Substantia nigra (tissue), 51 donors: ENCODE measurements at places on chromosomes 3 and 15.

- DNase-seq, result no peak
Observed at GRCh38 chr3:64773137-64773536, 85.3 kb upstream of the ADAMTS9 start.

DNA sequence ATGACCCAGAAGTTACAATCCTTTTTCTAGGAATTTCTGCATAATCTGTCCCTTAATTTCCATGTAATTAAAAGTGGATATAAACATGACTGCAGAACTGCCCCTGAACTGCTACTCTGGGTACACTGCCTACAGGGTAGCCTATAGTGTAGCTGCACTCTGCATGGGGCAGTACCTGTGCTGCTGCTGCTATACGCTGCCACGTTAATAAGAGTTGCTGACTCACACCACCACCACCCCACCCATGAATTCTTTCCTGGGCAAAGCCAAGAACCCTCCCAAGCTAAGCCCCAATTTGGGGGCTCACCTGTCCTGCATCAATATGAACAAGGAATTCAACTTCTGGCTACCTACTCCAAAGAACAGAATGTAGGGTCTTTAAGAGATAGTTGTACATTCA, 13.9 kb downstream of the HDGFL3 start:
- DNase-seq, result no peak

DNA sequence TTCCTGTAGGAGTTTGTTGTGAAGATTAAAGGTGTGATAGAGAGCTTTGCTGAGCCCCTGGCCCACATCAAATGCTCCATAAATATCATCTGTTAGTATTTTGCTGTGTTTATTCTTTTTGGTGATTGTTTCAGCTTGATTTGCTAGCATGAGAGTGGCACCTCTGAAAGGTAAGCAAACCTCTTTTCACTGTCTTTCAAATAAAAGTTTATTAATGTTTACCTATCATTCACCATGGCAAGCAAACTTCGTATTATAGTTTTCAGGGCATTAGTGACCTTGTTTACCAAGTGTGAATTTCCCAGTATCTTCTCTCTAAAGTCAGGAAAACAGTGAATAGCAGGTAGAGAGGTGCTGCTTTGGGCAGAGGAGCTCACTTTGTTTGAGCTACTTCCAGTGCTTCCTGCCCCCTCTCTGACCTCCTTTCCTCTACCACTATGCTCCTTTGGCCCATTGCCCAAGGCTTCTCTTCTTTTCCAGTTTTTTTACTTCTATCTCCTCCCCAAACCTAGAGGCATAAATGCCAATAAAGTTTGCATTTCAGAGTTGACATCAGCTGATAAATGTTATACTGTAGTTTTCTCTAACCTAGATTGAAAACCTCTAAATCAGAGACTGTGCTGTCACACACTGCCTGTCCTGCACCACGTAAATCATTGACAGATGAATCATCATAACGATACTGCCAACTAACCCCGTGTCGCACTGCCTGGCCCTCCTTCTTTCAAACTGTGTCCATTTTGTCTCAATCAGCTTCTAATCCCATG, 569.0 kb downstream of the TUSC7 start:
- DNase-seq, result no peak

GRCh38 chr3:139715166-139715565, 37.4 kb upstream of the NMNAT3 start:
- no peak for DNase-seq

GRCh38 chr3:148938936-148939335, 52.4 kb upstream of the GYG1 start:
- DNase-seq, result no peak

DNA sequence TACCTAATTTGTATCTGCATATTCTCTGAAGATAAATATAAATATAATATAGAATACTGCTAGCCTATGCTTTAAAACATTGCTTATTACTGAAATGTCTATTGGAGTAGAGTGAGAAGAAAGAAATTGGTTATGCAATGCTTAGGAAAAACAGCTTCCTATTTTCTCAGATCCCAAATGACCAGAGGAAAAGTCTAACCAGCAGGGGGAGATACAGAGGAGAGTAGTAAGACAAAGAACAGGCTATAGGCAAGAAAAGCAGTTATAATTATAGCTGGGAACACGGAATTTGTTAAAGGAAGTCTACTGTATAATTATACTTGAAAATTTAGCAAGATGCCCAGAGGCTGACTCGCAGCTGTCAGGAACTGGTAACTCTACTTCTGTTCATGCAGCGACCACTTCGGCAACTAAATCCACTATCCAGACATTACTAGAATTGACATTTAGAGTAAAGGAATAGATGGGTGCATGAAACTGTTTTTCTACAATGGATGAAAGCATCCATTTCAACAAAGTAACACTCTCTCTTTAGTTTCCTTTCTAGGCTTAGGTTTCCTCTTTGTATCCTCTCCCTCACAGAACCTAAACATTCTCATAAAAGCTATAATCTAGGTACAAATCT, 97.2 kb downstream of the TBC1D5 start:
- DNase-seq, result no peak

DNA sequence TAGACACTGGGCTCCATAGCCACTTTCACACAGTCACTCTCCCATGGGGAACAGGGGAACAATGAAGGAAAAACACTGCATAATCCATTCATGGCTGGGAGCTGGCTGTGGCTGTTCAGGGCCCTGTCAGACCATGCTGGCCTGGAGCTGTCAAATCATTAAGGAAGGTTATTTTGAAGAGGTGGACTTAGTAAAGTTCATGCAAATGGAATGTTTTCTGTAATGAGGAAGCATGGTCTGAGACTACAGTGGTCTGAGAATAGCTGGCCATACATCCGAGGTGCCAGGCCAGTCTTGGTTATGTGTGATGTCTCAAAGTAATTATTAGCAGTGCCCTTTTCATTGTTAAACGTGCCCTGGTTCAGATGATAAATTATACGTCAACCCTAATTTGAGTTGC, 117.1 kb upstream of the MRPS22 start:
- no peak for DNase-seq

- no peak for DNase-seq
Observed at GRCh38 chr3:46684891-46685290, 8.6 kb downstream of the ALS2CL start.

- DNase-seq, result no peak
Observed at GRCh38 chr15:25668901-25669300, 194.2 kb downstream of the ATP10A start.

- no peak for DNase-seq
Observed at GRCh38 chr15:23422946-23423708, 23.9 kb downstream of the GOLGA6L2 start.

DNA sequence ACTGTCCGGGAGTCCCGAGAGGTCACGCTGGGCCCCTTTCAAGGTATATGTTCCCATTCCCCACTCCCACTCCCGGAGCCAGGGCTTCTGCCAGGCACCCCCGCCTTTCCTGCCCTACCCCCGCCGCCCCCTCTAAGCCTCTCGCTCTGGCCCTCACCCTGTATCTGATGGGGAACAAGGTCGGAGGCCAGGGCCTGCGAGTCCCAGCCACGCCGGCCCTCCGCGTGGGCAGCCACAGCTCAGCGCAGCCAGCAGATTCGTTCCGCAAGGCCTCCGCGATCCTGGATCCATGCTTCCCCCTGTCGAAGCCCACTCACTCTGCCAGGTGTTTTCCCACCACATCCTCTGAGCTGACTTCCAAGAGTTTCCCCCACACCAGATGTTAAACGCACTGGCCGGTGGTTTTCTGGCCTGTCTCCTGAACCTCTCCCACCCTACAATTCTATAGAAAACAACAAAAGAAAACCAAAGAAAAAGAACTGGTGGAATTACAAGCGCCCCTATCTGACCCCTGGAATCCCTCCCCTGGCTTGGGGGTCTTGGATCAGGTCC, 303.7 kb downstream of the NTRK3 start:
- no peak for DNase-seq

DNA sequence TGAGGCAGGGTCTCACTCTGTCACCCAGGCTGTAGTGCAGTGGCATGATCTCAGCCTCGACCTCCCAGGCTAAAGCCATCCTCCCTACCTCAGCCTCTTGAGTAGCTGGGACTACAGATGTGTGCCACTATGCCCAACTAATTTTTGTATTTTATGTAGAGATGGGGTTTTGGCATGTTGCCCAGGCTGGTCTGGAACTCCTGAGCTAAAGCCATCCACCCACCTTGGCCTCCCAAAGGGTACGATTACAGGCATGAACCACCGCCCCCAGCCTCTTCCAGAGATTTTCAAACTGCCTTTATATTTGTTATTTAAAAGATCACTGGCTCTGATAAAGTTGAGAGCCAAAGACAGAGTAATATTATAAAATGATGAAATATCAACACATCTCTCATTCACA, 37.3 kb downstream of the BSN start:
- no peak for DNase-seq

DNA sequence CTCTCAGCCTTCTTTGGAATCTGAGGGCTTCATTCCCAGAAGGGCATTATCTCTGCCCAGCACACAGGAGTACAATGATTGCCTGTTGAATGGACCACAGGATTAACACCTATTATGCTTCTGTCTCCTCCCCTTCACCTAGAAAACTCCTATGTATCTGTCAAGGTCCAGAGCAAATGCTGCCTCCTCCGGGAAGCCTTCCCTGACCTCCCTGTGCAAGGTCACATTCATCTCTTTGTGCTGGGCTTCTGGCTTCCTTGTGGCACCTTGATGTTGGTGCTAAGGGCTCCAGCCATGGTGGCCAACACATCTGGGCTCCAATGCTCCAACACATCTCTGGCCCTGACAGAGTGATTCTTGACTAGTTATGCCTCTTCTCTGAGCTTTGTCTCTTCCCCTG, 49.9 kb upstream of the ATP2B2 start:
- DNase-seq, result no peak

DNA sequence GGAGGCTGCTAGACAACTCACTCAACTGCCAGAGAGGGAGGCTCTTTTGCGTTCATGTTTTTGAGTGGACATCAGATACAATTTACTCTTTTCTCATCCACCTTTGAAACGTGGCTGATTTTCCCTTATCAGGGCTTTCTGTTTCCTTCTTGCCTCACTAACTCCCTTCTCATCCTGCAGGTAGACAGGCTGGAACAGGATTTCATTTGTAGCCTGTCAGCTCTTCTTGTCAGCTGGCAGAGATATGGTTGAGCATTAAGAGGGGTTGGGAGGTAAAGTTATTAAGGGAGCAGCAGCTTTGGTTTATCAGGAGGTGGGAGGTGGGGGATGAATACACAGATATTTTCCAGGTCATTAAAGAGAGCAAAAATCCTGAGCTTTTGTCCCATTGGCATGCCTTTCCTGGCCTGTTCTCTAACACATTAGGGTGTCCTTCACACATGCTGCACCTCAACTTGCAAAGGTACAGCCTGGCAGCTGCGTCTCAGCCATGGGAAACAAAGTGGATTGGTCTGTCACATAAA, 73.5 kb downstream of the PPM1L start:
- DNase-seq, result no peak

DNA sequence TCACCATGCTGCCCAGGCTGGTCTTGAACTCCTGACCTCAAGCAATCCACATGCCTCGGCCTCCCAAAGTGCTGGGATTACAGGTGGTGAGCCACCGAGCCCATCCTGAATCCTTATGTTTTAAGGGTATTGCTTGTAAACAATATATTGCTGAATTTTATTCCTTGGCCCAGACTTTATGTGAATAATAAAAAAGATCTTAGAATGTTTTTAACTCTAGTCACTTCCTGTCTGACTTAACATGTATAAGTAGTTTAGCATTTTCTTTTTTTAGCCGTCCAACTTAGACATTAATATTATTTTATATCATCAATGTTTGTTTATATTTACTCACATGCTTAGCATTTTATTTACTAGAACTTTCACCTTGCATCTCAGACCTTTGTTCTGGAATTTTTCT, 9.2 kb upstream of the EIF2B5 start:
- DNase-seq, result no peak

DNA sequence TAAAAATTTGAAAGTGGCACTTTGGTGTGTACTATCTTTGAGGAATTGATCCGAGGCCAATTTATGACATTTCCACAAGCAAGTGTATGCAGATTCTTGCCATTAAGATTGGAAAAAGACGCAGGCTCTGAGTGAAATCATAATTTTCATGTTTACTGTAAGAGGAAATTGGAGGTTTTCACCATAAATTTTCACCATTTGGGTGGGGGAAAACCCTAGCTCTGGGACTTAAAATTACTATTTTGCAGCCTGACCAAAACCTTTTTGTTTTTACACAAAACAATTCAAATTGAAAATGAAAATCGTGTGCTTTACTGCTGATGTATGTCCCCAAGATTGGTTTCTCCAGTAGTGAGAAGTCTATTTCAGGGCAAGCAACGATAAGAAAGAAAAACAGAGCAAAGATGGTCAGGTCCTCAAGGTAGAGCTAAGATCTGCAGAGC, 282.6 kb downstream of the FOXP1 start:
- no peak for DNase-seq

GRCh38 chr15:92625251-92625980, 30.2 kb downstream of the FAM174B start:
- DNase-seq, result no peak

GRCh38 chr15:71746719-71747118, 63.6 kb upstream of the NR2E3 start:
- no peak for DNase-seq

DNA sequence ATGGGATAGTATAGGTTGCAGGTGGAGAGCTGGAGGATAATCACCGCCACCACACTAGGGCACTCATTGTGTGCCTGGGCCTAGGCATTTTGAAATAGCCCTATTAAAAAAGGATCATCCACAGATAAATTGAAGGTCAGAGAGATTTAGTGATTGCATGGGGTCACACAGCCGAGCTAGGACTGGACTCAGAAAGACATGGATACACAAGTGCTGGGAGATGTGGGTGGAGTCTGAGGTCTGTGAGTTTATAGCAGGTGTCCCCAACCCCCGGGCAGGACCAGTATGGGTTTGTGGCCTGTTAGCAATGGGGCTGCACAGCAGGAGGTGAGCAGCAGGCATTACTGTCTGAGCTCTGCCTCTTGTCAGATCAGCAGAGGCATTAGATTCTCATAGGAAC, 5.3 kb upstream of the ANKDD1A start:
- no peak for DNase-seq
